RKO (cell line): ENCODE measurements at places on chromosomes 12 and 14.

DNA sequence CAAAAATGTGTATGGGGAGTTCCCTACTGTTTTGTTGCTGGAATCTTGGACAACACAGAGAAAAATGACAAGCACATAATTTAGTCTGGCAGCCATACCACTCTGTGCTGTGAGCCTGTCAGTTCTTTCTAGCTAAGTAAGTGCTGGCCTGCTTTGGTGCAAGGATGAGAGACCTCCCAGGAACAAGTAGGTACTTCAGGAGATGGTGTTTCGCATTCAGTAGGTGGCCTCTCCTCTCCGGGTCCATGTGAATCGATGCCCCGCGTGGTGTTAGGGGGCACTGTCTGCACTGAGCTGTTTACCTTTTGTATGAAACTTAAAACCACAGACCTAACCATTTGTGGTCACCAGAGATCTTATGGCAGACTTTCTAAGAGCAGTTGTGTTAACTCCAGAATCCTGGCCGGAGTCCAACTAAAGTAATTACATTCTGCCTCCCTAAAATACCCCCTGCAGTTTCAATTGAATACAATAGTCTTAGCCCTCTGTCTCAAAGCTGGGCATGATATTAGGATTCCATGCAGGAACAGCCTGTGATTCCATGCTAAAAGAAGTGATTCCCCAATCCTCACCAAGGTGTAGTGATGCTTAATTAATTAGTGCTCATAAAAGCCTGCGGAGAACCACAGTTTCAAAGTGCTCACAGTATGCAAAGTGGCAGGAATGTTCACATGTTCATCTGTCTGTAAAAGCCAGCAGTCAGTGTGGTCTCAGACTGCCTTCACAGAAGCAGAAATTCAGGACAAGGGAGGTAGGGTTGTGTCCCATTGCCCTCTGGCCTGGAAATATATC lies 64.2 kb downstream of the LLPH start:
- no peak for DNase-seq

GRCh38 chr14:88962356-88962755 lies 137.9 kb downstream of the TTC8 start:
- DNase-seq: no peak

DNA sequence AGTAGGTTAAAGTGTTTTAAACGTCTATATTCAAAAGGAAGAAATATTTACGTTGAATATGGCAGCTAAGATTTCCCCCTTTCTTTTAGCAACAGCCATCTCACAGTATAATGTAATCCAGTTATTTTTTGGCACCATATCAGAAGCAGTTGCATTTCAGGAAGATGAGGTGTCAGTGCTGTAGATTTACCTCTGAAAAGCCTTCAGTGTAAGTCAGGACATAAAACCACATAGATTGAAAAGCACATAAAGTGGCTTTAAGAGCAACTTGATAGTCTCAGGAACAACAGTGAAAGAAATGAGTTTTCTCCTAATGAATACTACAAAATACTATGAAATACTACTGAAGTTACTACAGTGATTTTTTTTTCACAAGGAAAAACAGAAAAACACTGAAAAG lies 6.9 kb downstream of the MLH3 start:
- DNase-seq: peak; percentile 58

GRCh38 chr14:37580146-37580545 lies 14.9 kb downstream of the FOXA1 start:
- DNase-seq: no peak

DNA sequence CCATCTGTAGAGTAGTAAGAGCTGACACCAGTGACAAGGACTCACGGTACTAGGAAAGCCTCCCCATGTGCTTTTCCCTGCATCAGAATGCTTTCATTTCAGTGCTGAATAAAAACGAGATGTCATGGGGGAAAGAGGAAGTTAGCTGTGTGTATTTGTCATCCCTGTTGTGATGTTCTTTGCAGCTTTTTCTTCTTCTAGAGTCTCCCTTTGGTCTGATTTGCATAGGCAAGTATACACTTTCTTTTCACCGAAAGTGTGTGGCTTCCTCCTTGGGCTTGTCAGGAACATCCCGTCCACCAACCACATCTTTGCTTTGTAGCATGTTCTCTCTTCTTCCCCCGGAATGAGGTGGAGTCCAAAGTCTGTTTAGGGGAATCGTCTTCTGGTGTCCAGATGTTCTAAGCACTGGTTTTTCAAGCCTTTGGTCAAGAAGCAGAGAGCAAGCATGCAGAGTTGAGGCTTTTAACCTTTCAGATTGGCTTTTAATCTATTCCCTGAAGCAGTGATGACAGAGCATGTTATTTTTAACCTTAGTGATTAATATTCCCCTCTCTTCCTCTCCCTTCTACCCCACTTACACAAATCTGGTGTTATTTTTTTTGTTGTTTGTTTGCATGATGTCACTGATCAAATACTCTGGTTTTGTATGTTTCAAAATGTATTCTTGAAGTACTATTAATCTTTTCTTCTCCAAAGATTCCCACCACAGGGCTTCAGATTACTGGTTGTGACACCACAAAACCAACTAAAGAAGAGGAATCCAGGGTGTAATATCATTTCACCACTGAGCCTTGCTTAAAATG lies 163.4 kb downstream of the SAMD4A start:
- DNase-seq: no peak

DNA sequence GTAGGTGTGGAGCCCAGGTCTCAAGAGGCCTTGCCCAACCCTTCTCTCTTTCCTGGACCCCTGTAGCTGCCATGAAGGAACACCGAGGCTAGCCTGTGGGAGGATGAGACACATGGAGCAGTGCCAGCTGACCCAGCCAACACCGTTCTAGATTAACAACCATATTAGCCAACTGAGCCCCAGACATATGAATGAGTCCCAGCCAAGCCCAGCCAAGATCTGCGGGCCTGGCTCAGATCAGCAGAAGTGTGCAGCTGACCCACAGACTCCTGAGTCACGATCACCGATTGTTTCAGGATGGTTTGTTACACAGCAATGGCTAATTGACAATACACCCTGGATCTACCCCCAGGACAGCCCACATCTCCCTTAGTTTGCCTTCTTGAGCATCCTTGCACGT lies 82.1 kb downstream of the NTF3 start:
- DNase-seq: no peak

DNA sequence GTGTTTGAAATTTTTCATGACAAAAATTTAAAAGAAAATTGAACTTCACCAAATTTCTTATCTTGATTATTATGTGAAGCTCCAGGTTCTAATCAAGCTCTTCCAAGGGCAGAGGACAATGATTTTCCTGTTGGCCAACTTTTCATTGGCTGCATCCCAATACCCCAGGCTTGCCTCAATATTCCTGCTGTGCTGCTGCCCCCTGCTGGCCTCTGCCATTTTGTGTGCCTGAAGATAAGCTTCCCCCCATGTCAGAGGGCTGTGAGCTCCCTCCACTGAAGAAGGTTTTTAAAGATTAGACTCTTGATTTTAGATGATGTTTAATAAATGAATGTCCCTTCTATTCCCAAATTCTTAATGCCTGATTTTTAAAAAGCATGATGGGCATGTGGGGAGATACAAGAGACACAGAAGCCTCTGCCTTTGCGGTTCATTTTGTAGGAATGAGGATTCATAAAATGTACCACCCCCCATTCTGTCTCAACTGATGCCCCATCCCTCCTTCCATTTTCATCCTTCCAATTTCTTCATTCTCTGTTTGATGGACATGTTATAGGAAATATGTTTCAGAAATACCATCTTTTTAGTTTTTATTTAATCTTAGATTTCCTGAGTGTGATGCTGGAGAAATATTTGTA lies 76.7 kb upstream of the RGS6 start:
- peak; percentile 56 for DNase-seq

DNA sequence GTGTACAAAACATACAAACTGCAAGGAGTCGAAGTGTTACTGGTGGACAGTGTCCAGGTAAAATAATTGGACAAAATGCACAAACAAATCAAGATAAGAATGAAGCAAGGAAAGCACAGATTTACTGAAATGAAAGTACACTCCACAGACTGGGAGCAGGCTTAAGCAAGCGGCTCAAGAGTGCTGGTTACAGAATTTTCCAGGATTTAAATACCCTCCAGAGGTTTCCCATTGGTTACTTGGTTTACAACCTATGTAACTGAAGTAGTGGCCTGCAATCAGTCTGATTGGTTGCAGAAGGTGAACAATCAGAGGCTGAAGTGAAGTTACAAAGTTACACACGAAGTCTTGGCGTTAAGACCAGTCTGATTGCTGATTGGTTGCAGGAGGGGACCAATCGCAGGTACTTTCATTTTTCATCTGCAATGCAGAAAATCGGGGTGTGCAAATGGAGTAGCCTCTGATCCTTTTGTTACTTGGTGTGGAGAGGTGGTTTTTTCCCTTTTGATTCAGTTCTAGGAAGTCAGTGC lies 11.6 kb upstream of the SCN8A start:
- DNase-seq: no peak

DNA sequence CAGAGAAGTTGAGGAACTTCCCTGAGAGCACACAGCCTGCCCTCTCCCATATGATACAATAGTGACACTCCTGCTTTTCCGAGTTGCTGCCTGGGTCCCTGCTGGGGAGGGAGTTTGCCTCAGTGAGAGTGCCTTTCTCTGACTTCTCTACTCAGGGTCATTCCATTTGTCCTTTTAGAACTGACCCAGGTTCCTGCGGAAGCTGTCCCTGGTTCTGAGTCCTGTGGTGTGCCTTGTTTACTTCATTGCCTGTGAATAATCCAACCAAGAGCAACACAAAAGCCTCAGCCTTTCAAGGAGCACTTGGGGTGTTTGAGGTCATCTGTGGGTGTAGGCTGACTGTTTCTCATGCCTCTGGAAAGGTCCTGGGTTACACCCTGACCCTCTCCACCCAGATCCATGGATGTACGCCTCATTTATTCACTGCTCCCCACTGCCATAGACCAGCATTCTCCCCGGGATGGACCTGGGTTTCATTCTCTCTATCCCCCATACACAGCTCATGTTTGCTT lies 13.6 kb downstream of the SERPINA1 start:
- no peak for DNase-seq

GRCh38 chr14:66242001-66242400 lies 244.2 kb upstream of the CCDC196 start:
- DNase-seq: no peak

DNA sequence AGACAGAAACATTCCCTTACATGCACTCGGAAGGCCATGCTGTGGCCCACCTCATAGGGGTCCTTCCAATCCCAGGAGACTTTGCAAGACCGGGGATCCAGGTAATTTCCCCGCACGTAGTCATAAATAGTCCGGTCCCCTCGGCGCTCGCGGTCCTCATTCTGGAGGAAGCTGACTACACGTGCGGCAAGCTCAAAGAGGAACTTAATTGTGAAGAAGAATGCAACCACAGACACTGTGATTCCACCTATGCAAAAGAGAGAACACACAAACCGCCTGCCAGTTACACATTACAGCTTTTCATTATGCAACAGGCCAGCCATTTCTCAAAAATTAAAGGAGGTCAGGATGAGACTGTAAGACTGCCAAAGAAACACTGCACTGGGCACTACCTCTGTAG lies 28.4 kb downstream of the AREL1 start:
- DNase-seq: no peak

DNA sequence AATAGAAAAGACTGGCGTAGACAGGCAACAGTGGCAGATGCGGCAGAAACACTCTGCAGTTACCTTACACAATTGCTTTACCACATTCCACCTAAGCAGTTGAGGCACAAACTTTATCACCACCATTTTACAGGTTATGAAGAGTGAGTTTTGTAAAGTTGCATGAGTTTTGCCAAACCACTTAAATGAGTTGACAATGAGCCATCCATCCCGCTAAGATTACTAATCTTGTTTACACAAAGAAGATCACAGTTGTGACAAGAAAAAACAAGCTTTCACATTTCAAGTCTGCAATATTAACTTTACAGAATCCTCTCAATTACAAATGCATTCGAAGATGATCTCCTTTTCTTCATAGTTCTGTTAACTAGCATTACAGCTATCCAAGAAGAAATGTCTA lies 1.8 kb downstream of the TMCC3 start:
- no peak for DNase-seq

GRCh38 chr12:99522456-99522855 lies 125.1 kb upstream of the GARIN6 start:
- no peak for DNase-seq

GRCh38 chr14:105051182-105052109 lies 13.8 kb downstream of the GPR132 start:
- DNase-seq: no peak

DNA sequence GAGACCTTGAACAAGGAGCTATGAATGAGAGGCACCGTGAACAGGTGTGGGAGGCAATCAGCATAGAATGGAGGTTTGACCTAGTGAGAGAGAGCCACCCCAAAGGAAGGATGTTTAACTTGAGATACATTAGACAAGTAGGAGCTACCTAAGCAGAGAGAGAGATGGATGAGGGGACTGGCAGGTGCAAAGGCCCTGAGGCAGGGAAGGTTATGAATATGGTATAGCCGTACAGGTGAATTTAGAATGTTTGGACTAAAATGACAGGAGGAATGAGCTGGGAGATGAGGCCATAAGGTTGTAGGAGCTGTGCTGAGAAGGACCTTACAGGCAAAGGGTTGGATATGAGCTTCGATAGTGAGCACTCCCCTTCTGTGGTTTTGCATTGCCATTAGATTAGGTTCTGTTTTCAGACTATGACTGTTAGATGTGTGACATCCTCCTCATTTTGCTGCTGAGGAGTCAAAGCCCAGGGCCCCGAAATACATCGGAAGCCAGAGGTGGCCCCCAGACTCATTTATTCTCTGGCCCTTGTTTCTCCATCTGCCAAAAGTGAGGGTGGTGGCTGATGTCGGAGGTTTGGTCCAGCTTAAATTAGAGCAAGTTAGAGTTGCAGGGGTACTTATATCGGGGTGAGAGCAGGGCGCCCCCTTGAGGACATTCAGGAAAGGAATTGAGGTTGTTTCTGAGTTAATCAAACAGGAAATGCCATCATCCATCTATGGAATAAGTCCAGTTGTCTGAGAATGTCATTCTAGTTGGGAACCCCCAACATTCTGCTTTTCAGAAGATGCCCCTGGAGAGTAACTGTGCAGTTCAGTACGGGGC lies 29.4 kb downstream of the SLC24A4 start:
- peak; percentile 53 for DNase-seq

DNA sequence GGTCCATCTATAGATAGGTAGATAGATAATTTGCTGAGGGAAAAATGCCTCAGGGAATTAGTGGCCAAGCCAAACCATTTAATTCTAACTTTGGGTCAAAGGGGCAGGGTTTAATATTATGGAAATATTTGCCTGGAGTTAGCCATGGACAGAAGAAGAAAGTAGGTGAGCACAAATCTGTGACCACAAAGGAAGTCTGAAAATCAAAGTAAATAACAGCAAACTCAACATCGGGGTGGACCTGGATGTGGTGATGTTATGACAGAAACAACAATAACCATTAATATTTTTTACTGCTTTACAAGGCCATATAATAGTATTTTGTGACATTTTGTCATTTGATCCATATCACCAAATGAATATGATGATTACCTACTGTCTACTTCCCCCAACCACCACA lies 578.0 kb upstream of the MGAT4C start:
- no peak for DNase-seq

GRCh38 chr14:85250414-85251189 lies 279.3 kb upstream of the FLRT2 start:
- DNase-seq: no peak

- peak; percentile 97 for DNase-seq
These were observed 776 bp downstream of the RDH5 start for GRCh38 chr12:55720894-55721444.
